ENCODE measurements at places on chromosomes 6 and 20. TPM values are rescaled to one million over a fixed set of nuclear protein-coding genes. Genes with fewer than 3 reads are reported as not detected.

Gene FOXC1
- not detected for polyA plus RNA-seq

Gene ADAT2
- polyA plus RNA-seq, result 1.6 TPM

GRCh38 chr6:33458676-33459075, 4.3 kb downstream of the ZBTB9 start:
- DNase-seq, result no peak

DNA sequence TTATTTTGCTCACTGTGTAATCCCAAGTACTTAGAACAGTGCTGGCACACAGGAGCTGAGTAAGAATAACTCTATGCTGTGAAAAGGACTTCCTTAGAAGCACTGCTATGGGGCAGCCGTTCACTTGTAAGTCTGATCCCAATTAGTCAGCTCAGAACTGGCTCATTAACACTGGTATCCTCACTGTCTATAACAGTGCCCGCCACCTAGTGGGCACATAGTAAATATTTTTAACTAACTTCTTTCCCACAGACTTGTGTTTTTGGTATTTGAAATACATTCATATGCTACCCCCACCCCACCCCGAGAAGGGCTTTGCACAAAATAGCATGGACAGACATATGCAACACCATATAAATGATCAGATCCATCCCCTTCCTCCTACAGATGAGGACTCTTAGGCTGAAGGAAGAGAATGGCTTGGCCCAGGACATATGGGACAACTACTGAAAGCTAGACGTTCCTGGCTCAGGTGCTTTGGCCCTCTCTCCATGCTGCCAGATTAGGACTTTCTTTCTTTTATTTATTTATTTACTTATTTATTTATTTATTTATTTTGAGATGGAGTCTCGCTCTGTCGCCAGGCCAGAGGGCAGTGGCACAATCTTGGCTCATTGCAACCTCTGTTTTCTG, 47.1 kb downstream of the DST start:
- no peak for DNase-seq

DNA sequence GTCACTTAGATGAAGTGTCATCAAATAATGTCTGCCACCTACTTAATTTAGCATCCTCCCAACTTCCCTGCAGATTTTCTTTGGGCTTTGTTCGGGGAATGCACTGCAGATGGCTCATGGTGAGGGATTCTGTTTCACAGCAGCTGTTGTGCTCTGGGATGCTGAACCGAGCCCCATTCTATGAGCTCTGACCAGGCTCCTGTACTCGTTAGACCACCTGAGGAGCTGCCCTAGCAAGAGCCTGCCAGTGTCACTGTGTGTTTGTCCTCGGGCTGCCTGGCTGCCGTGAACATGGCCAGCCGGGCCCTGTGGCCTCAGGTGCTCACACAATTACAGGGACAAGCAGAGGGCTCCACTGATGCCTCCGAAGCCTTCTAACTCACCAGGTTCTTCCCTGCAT, 238.8 kb upstream of the ECI2 start:
- no peak for DNase-seq

GRCh38 chr6:128601060-128601459, 80.7 kb upstream of the PTPRK start:
- no peak for DNase-seq

- no peak for DNase-seq
These were observed 48.3 kb downstream of the AKAP7 start for GRCh38 chr6:131183427-131184095.

DNA sequence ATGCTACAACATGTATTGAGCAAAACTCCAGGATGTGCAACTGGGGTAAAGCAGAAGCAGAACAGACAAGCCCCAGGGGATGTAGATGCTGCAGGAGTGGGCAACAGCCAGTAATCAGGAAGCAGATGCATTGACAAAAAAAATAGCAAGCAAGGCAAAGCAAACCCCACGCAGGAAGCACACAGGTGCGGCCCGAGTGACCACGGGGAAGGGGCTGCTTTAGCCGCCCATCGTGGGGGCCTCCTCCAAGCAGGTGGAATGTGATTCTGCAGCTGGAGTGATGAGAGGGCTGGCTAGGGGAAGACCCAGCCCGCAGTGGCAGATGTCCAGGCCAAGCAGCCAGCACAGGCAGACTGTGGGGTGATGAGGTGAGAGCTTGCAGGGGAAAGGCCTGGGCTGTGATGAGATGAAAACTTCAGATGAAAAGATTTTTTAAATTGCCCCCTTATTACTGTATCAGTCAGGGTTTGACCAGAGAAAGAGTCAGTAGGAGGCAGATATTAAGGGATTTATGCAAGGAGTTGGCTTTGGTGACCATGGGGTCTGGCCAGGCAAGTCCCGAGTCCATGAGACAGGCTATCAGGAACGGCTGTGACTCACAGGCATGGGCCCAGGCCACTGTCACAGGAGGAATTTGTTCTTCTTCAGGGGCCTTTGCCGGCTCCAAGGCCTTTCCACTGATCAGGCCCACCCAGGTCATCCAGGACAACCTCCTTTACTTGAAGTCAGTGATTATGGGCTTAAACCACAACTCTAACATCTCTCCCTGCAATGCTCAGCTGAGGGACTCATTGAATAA, 207.6 kb downstream of the ANKRD60 start:
- DNase-seq, result no peak

- DNase-seq, result no peak
These were observed 213.5 kb downstream of the CDH26 start for GRCh38 chr20:60171738-60172137.

DNA sequence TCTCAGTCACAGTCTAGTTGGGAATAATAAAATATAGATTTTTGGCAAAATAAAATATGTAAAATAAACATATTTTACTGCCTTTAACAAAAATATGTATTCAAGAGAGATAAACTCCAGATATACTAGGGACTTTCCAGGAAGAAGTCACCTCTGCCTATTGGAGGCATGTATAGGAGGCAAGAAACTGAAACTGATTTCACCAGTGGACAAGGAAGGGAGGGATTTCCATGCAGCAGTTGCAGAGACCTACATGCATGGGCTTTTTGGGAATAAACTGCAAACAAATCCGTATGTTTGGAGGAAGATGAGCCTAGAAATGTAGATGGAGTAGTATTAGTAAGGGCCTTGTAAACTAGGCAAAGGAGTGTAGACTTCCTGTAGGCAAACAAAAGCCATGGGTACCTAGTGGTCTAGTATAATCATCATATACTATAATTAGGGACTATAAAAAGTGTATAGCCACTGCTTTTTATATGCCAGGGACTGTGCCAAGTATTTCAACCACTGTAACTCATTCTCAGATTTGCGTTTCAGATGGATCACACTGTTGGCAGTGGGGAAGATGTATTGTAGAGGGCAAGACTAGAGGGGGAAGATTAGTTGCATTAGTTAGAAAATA, 38.9 kb downstream of the CD109 start:
- DNase-seq, result no peak

GRCh38 chr6:85250586-85251220, 199.2 kb upstream of the NT5E start:
- no peak for DNase-seq

Gene RHAG
- polyA plus RNA-seq, result not detected

Gene RIPPLY2
- not detected for polyA plus RNA-seq

Gene IL17F
- polyA plus RNA-seq, result 0.34 TPM

GRCh38 chr20:49501917-49502316, 19.4 kb upstream of the KCNB1 start:
- DNase-seq, result no peak

DNA sequence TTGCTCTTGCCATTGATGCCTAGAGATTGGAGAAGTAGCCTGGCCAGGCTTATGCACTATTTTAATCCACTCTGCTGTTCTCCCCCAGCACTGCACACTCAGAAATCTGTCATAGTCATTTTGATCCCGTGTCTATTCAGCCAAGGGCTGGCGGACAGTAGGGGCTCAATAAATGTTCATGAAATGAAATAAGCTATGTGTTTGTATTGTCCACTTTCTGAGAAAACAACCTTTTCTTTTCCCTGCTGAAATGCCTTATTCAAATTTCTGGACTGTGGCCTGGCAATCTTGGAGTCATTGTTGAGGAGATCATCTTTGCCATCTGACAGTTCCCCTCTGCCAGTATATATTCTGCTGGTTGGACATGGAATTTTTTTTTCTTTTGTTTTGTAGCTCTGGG, 550.4 kb upstream of the MAP3K7 start:
- DNase-seq, result no peak

Gene VPS52
- polyA plus RNA-seq, result 9.3 TPM

Gene NKAIN2
- not detected for polyA plus RNA-seq

DNA sequence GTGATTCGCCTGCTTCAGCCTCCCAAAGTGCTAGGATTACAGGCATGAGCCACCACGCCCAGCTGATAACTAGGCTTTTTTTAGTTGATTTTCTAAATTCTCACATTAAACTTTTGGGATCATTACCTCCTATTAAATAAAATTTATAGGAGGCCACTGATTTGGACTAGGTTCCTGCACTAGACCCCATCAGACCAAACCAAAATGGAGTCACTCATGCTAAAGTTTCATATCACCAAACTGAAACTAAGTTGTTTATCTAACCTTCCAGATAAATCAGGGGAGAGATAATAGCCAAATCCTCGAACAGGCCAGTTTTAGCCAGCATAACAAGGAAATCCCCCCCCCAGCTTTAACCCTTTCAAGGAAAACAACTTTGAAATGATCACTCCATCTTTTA, 98.4 kb upstream of the SLC22A16 start:
- DNase-seq, result no peak

- DNase-seq, result no peak
These were observed 137.5 kb upstream of the BACH2 start for GRCh38 chr6:90434094-90434493.

Gene FRMD1
- polyA plus RNA-seq, result not detected

DNA sequence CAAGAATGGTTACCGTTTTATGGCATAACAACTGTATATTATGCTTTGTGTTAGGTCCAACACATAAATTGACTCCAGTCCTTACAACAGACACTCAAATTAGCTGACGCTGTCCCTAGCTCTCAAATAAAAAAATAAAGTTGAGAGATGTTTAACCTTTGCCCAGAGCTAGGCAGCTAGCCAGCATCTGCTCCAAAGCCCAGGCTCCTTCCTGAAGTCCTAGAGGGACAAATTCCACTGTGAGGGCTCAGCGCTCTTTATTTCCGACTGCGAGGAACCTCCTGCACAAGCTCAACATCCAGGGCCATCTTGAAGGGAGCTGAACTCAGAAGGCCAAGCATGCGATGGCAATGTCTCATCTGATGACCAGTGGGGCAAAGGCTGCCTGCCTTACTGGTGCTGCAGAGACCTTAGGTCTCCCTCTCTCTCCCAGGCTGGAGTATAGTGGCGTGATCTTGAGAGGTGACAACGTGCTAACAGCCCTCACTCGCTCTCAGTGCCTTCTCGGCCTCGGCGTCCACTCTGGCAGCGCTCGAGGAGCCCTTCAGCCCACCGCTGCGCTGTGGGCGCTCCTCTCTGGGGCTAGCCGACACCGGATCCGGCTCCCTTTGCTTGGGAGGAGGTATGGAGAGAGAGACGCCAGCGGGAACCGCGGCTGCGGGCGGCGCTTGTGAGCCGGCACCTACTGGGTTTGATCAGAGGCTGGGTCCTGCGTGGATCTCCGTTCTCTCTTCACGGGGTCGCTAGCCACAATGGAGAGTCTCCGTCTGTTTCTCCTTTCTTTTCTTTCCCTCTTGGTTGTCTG, 24.7 kb upstream of the GFOD1 start:
- no peak for DNase-seq

GRCh38 chr6:51562198-51562597, 525.2 kb downstream of the PKHD1 start:
- DNase-seq, result no peak

Gene MAS1
- polyA plus RNA-seq, result not detected

DNA sequence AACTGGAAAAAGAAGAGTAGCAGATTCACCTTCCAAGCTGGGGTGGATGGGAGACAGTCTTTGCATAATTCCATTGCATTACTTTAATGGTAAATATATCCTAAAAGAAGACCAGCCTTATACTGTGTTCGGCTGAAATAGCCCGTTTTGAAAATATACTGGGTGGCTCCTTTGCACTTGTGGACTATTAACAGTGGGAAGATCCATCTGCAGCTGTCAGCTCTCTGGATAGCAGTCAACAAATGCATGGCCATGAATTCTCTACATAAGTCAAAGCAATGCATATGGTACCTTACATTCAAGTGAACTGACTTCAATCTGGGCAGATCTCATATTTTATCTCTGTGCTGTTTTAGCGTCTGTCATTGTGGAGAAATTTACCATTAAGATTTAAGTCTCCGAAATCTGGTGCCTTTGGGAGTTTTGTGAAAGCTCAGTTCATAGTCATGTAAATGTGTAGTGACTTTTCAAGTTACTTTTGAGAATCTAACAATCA, 400.6 kb upstream of the RNF217 start:
- no peak for DNase-seq

Gene IRF4
- polyA plus RNA-seq, result 0.44 TPM

- no peak for DNase-seq
These were observed 29.0 kb downstream of the CTCFL start for GRCh38 chr20:57495978-57496377.

GRCh38 chr20:31811198-31811597, 8.0 kb upstream of the MYLK2 start:
- DNase-seq, result no peak

Gene PKIB
- polyA plus RNA-seq, result 0.75 TPM

Gene SLC17A9
- polyA plus RNA-seq, result 2.0 TPM

GRCh38 chr6:137927777-137928218, 60.7 kb downstream of the TNFAIP3 start:
- peak; percentile 76 for DNase-seq

Gene SLC18B1
- polyA plus RNA-seq, result 15.3 TPM

Data from naive thymus-derived CD8-positive, alpha-beta T cell (primary cell).